Fibroblast of lung (primary cell): ENCODE measurements at places on chromosomes 12 and 14. TPM values are rescaled to one million over a fixed set of nuclear protein-coding genes. Genes with fewer than 3 reads are reported as not detected.
A peak's percentile ranks its signal among the peaks of the same experiment; 100 is the strongest.

DNA sequence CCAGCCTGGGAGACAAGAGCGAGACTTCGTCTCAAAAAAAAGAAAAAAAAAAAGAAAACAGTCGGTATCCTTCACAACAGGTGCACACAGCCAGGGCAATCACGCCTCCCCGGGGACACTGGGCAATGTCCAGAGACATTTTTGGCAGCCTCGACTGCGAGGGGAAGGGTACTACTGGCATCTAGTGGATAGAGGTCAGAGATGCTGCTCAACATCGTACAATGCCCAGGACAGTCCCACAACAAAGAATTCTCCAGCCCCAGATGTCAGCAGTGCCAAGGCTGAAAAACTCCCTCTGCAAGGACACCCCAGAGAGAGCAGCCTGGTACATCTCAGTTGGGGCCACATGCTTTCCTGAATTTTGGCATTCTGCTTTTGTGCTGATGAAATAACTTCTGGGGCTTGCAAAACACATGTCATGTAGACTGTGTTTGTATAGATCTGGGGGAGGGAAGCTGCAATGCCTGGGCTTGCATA is 21.5 kb downstream of the ALDH2 start:
- DNase-seq, result peak; percentile 83

GRCh38 chr12:69726922-69727321 is 11.7 kb upstream of the RAB3IP start:
- no peak for DNase-seq

DNA sequence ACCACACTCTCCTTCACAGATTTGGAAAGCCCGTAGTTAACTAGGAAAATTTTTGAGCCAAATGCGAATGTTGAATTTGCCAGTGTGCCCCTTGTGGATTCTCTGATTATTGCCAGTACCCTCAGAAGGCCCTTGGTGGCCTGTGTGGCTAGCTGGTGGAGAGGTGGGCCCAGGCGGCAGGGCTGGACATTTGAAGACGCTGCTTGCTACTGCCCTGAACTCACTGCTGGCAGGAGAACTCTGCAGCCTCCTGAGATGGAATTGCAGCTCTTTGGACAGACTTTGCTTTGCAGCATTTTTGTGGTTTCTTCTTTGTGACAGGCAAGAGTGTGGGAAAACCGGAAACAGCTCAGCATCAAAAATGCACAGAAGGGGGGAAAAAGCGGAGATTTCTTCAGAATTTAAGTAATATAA is 97.6 kb downstream of the TGFB3 start:
- DNase-seq, result peak; percentile 84

DNA sequence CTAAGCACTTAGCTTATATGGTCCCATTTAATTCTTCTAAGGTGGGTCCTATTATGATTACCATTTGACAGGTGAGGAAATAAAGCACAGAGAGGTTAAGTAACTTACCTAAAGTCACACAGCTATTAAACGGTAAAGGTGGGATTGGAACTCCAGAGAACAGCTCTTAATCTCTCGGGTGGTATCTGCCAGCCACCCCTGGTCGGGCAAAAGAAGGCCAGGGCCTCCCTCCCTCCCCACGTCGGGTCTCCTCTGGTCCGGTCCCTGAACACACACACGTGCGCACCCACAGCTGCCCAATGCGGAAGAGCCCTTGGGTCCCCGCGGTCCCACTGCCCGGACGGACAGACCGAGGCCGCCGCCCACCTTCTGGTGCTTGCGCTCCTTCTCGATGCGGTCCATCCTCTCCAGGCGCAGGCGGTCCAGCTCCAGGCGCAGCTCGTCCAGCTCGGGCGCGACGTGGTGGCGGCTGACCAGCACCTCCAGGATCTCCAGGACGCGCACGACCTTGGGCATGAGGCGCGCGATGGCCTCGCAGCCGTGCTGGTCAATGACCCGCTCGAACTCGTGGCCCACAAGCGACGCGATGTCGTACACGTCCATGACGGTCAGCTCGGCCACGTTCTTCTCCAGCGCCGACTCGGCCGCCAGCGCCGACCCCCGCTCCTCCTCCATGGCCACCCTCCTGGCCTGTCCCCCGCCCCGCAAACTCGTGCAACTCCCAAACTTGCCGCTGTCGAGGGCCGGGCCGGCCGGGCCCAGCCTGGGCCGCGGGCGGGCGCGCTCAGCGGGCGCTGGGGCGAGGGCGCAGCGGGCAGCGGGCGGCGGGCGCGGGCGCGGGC is 490 bp downstream of the RILPL1 start:
- peak; percentile 53 for DNase-seq

GRCh38 chr12:123000578-123000977 is 20.1 kb downstream of the ARL6IP4 start:
- no peak for DNase-seq

DNA sequence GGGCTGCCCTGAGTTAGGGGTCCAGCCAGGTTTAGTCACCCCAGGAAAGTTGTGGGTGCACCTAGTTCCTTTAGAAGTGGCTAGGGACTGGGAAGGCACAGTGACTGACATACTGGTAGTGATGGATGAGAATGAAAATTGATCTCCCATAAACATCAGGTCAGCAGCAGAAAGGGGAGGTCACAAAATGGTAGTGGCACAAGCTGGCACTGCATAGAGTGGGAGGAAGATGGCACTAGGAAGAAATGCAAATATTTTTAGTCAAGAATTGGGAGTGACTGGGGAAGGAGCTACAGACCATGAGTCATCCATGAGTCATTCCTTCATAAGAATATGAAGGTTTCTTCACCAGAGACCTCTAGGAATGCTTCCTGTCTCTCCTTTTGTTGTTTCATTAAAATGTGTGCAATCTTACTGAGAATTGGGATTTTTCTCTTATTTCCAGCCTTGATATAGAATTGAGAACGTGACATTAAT is 198.3 kb upstream of the AMIGO2 start:
- peak; percentile 88 for DNase-seq

IL22 gene
- not detected in 2 replicates for total RNA-seq

DNA sequence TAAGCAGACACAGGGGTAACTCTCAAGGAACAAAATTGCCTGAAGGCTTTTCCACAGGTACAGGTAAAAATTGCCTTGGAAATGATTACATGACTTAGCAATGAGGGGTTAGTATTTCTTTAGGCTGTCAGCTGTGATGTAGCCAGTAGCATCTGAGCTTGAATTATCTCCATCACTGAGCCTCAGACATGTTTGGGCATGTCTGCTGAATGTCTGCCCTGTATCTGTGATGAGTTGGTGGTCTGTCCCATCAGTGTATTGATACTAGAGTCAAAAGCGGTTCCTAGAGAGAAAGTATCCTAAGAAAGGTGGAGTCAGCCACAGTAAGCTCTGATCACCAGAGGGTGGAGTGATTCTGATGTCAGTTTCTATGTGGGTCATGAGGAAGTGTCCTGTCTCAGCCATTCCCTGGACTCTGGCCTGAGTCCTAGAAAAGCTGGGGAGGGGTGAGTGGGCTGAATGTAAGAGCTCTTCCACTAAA is 16.3 kb downstream of the AKAP6 start:
- DNase-seq, result peak; percentile 53

DNA sequence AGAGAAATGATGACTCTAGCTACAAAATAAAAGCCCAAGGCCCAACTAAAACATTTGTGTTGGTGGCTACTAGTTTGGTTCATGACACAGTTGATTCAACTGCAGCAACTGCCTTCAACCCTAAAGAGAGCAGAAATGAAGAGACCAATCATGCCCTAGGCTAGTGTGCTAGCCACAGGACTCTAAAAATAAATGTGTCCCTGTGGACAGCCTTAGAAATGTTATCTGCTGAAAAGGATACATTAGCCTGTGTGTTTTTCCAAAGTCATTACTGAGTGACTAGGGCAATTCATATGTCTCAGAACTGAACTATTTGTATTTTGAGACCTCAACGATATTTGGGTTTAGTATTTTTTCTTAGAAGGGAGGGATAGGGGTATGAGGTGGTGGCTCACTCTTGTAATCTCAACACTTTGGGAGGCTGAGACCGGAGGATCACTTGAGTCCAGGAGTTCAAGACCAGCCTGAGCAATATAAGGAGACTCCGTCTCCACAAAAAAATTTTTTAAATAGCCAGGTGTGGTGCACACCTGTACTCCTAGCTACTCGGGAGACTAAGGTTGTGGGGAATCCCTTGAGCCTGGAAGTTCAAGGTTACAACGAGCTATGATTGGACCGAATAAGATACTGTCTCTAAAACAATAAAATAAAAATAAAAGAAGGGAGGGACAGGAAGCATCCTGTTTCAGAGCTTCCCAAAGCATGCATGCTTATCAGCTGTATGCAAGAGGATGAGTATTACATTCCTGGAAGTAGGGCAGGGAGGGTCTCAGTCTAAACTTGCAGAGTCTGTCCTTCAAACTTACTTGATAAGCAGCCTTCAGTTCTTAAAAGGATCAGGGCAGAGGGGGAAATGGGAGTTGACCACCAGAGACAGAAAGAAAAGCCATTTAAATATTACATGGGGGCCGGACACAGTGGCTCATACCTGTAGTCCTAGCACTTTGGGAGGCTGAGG is 29.6 kb upstream of the NAP1L1 start:
- no peak for DNase-seq

- no peak for DNase-seq
Measured at GRCh38 chr12:48739618-48740269, 23.2 kb upstream of the CCNT1 start.

DNA sequence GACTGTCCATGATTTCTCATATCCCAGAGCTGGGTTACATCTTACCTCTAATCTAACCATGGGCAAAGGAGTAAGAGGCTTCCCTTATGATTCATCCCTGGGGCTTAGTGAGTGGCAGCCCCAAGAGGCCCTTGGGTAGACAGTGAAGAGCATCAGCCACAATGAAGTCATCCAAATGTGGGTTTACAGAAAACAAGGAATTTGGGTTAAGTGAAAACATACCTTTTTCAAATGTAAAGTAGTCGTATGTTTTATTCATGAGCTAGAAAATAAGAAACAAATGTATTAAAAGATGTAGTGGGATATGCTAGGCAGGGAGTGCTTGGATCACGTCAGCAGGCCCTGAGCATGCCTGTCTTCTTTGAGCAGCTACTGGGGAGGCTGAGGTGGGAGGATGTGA is 54.0 kb upstream of the ELK3 start:
- DNase-seq, result peak; percentile 90

DNA sequence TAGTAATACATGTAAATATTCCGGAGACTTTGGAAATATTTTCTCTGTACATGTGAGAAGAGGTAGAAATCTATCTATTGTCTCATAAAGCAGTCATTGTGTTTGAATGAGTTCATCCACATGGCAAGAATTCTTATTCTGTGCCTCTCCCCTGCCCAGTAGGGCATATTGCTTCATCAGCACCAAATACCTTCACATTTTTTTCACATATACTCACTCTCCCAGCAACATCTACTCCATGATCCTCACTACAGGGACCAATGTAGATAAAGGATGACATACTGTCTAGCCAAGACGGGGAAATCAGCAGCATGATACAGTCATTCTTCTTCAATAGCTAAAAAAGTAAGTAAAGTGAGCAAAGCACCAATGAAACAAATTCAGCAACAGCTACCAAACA is 1.3 kb upstream of the TAS2R14 start:
- DNase-seq, result peak; percentile 20

BBOF1 gene
- total RNA-seq, result 3.8 and 4.4 TPM in 2 replicates

- no peak for DNase-seq
Measured at GRCh38 chr14:101708853-101709532, 52.5 kb upstream of the PPP2R5C start.

DNA sequence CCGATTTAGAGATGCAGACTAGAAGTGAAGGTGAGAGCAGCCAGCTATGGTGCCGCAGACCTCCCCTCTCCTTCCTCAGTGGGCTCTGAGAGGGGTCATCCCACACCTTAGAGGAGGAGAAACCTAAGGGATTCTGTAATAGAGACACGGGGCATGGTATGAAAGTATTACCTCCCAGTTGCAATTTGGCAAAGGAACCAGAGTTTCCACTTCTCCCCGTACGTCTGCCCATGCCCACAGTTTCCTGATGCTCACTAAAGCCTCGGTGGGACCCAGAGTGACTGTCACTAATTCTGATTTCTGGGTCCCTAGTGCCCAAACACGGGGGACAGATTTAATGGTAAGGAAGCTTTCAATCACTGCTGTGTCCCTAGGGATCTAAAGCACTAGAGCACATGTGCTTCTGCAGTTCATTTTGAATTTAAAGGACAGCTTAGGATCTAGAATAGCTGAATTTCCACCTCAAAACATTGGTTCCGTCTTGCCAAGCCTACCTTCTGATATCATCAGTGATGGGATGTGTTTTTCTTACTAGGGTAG is 44.1 kb downstream of the DAD1 start:
- no peak for DNase-seq

DNA sequence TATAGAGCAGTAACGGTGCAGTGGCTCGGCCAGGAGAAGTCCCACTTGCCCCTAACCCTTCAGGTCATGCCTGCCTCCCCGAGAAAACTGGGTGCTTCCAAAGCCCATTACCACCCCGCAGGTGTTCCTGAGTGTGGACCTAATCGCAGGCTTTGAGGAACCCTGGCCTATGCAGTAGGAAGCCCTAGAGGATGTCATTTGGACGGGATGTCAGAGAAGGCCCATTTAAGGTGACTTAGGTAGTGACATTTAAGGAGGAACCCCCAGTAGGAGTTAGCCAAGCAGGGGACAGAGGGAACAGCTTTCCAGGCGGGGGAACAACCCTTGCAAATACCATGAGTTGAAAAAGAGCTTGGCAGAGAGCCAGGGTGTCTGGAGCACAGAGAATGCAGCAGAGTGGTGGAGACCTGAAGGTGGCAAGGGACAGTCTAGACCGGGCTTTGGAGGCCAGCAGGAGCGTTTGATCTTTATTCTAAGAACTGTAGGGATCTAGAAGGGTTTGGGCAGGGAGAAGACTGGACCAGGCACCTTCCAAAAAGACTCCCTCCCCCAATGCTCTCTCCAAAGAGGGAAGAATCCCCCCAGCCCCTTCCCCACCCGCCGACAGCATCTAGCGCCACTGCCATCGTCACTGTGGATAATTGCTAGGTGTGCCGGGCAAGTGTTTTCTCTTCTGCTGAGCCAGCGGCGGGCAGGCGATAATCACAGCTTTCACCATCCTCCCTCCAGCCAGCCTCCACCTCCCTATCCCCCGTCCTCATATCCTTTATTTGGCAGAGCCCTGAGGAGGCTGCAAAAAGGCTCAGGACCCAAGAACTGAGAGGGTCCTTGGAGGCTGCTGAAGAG is 33.3 kb upstream of the BEGAIN start:
- no peak for DNase-seq

- no peak for DNase-seq
Measured at GRCh38 chr12:84641940-84642545, 270.6 kb downstream of the SLC6A15 start.

DNA sequence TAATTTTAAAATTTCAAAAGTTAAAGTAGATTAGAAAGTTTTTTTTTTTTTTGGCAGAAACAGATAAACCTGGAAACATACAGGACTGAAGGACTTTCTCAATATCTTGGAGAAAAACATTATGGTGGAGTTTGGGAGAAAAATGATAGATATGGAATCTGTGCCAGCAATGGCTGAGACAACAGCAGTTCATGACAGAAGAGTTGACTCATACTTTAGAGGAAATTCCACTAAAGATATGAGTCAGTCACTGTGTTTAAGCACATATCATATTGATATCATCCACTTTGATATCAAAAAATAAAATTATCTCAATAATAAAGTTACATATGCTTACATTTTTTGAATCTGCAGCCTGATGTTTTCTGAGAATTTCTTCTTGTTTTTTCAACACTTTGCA is 193.9 kb upstream of the OR4E1 start:
- peak; percentile 34 for DNase-seq

GRCh38 chr12:88575361-88575970 is 4.8 kb downstream of the KITLG start:
- DNase-seq, result no peak

BICDL1 gene
- under 0.01 TPM in 1 of 2 replicates, not detected in the other for total RNA-seq
